ENCODE measurements at places on chromosomes 2 and 18.

- no peak for DNase-seq
Observed at GRCh38 chr18:61992285-61992684, 99.5 kb upstream of the RNF152 start.

DNA sequence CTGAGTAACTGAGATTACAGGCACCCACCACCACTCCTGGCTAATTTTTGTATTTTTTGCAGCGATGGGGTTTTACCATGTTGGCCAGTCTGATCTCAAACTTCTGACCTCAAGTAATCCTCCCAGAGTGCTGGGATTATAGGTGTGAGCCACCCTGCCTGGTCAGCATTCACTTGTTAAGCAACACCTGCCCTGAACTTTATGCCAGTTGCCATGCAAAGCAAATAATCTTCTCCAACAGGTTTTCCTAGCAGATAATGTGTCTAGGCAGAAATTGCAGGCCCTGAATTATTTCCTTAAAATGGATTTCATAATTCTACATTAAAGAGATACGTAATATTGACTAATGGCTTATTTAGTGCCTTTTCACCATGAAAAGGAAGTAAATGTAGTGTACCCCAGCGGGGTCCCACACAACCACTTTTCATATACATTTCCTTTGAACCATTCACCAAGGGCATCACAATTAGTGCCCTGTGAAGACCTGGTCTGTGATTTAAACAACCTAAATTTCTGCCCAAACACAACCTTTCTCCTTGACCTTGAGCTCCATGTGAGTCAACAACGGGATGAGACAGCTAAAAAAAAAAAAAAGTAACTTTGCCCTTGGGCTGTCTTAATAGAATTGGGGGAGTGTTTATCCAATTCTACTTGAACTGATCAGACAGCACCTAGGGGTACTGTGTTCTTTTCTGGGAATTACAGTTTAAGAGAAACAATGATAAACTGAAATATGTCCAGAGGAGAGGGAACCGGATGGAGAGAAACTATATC lies 41.6 kb downstream of the EEF1B2 start:
- no peak for DNase-seq

DNA sequence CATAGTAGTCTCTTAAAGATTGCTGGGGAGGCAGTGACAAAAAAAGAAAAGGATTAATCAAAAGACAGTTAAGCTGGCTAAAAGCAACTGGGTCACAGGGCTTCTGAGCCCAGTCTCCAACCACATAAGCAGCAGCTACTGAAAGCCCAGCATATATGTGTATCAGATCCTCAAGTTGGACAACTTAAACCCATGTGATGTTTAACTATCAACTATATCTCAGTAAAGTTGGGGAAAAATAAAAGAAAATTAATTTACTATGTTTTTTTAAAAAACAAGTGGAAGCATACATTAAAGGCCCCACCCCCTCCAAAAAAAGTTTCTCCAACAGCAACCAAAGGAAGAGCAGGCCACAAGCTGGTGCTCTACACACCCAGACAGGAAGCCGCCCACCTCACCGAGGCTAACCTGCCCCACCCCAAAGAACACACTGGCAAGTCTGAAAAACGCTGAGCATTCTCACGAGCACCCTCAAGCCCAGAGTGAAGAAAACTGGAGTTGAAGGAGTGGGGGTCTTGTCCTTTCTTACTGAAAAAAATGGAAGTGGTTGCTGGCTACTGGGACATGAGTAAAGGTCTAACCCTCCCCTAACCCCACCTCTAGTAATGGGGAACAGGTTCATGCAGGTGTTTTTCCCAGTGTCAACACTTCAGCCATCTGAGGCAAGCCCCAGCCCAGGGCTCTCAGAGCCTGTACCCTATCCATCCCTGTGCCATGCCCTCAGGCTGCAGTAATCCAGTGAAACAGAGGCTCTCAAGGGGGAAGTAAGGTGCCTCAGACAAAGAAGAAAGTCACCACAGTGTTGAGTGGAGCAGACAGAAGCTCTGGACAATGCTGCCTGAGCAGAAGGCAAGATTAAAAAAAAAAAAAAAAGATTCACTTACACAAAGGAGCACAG lies 106.3 kb downstream of the GYPC start:
- DNase-seq = no peak

DNA sequence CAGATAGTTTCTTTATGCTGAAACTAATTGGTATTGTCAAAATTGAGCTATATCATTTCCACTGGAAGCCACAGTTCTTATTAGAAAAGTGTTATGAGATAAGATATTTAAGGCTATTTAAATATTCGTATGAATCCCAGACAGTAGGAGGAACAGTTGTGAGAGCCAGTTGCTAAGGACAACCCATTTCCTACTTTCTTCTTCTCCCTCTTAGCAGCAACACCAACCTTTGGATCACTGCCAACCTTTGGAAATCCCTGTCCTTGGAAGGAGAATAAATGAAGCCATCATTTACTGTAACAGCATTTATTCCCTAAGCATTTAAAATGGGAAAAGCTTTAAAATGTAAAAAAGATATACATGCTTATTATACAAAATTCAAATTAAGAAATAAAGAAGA lies 85.8 kb downstream of the PLCL1 start:
- no peak for DNase-seq

DNA sequence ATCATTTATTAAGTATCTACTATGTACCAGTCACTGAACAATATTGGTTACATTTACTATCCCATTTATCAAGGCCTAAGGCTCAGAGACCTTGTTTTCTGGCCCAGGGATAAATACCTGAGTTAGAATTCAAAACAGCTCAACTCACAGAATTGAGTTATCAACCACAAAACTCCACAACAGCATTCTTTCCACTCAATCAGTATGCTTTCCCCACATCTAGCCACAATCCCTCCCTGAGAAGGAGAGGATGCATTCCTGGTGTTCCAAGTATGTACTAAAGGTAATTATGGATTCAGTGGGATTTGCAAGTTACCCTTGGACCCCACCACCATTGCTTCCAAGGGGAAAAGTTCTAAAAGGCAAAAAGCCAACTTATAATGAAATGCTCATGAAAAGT lies 104.2 kb upstream of the PID1 start:
- no peak for DNase-seq

GRCh38 chr18:39843546-39843945 lies 2111.5 kb upstream of the PIK3C3 start:
- DNase-seq = no peak

- DNase-seq = peak; percentile 18
Observed at GRCh38 chr2:240958366-240959213, 39.8 kb upstream of the SNED1 start.

GRCh38 chr2:3192920-3193319 lies 184.7 kb downstream of the EIPR1 start:
- DNase-seq = no peak

DNA sequence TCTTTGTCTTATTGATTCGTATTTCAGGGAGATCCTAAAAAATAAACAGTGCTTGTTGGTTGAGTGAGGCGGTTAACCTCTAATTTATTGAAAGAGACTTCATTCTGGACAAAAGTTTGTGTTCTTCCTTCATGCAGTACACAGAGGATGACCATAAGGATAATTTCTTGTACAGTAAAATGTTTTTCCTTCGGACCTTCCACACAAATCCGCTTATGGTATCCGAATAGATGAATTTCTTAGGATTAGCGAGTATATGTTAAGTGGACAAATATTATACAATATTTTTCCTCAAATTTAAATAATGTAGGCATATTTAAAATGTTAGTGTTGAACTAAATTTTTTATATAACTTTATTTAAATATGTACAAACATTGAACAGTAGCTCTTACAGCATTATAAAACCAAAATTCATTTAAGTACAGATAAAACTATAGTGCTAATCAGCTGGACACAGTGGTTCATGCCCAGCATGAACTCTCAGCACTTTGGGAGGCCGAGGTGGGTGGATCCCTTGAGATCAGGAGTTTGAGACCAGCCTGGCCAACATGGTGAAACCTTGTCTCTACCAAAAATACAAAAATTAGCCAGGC lies 84.4 kb downstream of the LPIN1 start:
- no peak for DNase-seq

DNA sequence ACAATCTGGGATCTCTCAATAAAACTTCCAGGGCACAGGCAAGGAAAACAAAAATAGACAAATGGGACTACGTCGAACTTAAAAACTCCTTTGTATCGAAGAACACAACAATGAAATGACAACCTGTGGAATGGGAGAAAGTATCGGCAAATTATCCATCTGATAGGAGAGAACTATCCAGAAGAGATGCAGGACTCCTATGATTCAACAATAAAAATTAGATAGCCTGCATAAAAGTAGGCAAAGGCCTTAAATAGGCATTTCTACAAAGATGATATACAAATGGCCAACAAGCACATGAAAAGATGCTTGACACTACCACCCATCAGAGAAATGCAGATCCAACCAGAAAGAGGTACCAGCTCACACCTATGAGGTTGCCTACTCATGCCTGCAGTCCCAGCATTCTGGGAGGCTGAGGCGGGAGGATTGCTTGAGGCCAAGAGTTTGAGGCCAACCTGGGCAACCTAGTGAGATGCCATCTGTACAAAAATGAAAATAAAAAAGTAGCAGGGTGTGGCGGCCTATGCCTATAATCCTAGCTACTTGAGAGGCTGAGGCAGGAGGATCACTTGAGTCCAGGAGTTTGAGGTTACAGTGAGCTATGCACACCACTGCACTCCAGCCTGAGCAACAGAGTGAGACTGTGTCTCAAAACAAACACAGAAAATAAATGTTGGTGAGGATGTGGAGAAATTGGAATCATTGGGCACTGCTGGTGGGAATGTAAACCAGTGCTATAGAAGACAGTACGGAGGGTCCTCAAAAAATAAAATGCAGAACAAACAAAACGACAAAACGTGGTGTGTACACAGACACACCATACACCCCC lies 21.6 kb downstream of the TWIST2 start:
- no peak for DNase-seq

GRCh38 chr2:158457092-158457825 lies 507 bp downstream of the PKP4 start:
- peak; percentile 71 for DNase-seq

DNA sequence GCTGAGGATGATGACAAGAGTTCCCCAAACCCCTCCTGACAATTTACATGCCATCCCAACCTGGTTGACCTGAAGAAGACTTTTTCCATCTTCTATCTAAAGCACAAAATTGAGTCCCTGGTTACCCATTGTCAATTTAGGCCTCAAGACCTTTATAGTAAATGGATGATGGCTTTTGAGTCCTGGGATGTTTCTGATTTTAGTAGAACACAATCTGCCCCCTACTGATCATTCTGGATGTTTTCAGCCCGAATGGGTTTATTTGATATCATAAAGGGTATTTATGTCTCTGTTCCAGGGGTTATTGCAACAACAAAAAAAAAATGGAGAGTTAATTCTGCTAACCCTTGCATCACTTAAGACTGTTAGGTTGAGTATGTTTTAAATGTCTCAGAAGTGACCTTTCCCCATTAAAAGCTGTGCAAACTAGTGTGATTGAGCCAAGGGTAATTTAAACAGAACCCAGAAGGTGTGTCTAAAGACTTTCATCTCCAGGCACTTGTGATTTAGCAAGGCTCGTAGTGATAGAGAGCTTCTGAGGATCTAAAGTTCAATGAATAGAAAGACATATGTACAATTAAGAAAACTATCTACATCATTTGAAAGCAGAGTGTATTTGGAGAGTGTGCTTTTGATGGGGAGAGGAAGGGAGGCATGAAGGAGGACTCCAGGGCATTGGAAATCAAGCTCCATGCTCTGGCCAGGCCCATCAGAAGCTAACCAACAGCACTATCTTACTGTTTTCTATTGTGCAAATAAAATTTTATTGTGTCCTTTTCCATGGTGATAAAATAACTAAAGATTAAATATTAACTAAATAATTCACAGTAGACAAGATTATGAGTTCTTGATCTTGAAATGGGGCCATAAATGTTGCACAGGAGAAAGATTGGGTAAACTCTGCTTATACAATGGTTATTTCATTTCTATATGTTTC lies 96.6 kb upstream of the NOSTRIN start:
- no peak for DNase-seq

- no peak for DNase-seq
Observed at GRCh38 chr18:10270151-10270571, 184.3 kb upstream of the APCDD1 start.

GRCh38 chr2:66571918-66572317 lies 137.0 kb downstream of the MEIS1 start:
- DNase-seq = no peak

GRCh38 chr2:197256547-197257170 lies 53.9 kb downstream of the ANKRD44 start:
- no peak for DNase-seq

- peak; percentile 51 for DNase-seq
Observed at GRCh38 chr2:176455816-176456291, 186.6 kb downstream of the MTX2 start.

DNA sequence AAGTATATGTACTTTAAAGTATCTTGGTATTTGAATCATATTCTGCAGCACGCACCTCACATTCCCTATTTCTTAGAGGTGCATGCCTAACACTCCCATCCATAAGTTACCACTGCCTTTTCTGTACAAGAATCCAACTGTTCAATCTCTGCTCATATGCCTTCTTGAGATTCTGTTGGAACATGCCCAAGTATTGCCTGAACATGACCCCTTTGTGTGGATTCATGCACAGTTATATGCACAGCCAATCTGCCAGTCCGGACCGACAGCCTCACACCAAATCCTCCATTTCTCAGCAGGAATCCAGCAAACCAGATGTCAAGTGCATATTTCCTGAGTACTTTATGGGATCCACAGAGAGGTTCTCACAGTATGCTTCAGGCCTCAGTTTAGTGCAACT lies 222.0 kb downstream of the TMEM182 start:
- DNase-seq = no peak

DNA sequence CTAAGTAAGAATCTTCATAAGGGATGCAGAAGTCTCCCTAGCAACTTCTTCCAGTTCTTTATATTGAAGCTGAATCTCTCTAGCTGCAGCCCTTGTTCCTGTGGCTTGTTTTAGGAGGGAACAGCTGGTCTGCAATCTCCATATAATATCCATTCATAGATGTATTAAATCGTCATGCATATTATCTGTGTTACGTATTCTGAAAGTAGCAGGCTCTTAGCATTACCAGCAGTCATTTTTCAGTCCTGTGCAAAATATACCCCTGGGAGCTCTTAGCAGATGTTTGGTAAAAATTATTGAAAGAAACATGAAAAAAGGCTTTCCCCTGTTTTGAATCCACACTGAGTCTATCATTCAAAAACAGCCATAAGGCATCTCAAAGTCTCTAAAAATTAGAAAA lies 385.3 kb downstream of the IRS1 start:
- DNase-seq = no peak

All from H9 (cell line).